Heart right ventricle (tissue), 16 donors: ENCODE measurements at places on chromosomes 1 and 21. TPM values are rescaled to one million over a fixed set of nuclear protein-coding genes. Genes with fewer than 3 reads are reported as not detected.

The ACTL8 gene
- total RNA-seq = not detected

The FHAD1 gene
- total RNA-seq = not detected

The MPZ gene
- total RNA-seq = 2.1 TPM

The DYNLT5 gene
- 0.89 TPM for total RNA-seq

The CD55 gene
- 132 TPM for total RNA-seq
